Stimulated activated CD4-positive, alpha-beta T cell treated with anti-CD3 and anti-CD28 coated beads, Interleukin-2, amount 100 ng/mL, for 4 hours (primary cell): ENCODE measurements at places on chromosomes 11 and 22.

DNA sequence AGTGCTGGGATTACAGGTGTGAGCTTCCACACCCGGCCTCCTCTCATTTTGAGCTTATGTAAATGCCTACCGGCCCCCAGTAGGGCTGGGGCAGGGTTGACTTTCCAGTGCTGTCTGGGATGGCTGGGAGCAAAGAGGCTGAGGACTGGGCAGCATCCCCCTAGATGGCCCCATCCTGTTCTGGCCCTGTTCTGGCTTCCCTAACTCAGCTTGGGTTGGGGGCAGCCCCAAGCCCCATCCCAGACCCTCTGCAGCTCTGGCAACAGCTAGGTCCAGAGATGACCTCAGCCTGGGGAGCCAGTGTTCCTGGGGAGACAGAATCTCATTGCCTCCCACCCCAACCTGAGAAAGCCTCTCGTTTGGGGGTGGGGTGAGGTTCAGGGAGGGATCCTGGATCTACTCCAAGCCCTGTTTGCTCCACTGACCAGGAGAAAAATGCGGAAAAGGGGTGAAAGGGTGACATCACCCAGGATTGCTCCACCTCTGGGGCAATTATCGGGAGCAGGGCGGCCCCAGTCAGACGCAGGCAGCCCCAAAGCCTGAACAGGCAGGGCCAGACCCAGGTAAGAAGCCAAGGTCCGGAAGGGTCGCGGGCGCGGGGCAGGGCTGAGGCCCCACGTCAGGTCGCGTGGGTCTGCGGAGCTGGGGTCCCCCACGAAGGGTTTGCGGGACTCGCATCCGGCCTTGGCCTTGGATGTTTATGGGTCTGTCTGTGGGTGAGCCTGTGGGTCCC is at the start of gene PNPLA2:
Gene PNPLA2 (plus strand): TSS at position 519 of the 733 bp plus-strand sequence. CDS start 805 bp downstream, outside the sequence.
- DNase-seq, result no peak

DNA sequence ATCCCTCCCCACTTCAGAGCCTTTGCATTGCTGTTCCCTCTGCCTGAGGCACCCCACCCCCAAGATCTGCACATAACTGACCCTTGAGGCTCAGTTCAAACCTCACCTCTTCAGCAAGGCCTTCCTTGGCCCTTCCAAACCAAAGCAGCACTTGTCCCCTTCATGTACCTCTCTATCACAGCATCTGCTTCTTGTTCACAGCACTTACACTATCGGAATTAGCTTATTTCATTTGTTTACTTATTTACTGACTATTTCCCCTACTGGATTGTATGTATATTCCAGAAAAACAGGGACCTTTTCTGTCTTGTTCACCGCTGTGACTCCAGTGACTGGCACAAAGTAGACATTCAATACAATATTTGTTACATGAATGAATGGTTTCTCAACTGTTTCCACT is 38.0 kb downstream of the HORMAD2 start:
- no peak for DNase-seq

GRCh38 chr11:10294290-10294953 is 403 bp upstream of the SBF2 start:
- DNase-seq, result no peak

- no peak for DNase-seq
Observed at GRCh38 chr11:76166314-76166713, 40.0 kb downstream of the WNT11 start.

GRCh38 chr22:50162391-50162956 is 8.1 kb upstream of the PANX2 start:
- DNase-seq, result no peak

GRCh38 chr11:2690596-2691354 is 9.0 kb downstream of the KCNQ1OT1 start:
- no peak for DNase-seq

DNA sequence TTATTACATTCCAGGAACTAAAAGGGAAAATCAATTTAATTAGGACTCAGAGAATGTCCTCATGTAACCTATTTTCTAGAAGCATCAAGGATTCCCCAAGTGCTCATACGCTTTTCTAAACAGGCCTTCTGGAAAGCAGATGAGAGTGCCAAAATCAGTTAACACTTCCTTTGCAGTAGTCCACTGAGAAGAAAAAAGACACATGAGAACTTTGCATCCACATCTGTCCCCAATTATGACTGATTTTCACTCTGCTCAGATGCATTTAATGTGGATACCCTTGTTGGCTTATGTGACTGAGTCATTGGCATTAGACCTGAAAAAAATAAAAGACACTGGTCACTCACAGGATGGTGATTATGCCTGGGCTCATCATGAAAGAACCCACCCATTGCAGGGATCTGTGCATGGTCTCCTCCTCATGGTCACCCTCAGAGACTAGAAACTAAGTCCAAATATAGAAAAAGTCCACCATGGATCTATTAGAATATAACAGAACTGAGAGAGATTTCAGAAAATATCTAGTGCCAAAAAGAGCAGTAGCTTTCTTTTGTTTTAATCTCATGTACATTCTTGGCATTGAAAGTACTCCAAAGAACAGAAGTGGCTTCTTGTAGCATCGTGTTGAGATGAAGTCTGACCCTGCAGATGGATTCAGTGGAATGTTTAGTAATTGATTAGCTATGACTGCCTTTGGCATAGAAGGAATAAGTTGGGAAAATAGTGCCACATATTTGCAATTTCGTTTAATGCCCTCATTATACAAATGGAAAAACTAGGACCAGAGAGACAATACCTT is 48.8 kb upstream of the FIBIN start:
- no peak for DNase-seq
